AML-193 (cell line): ENCODE measurements at places on chromosomes 2 and 18.
A peak's percentile ranks its signal among the peaks of the same experiment; 100 is the strongest.

DNA sequence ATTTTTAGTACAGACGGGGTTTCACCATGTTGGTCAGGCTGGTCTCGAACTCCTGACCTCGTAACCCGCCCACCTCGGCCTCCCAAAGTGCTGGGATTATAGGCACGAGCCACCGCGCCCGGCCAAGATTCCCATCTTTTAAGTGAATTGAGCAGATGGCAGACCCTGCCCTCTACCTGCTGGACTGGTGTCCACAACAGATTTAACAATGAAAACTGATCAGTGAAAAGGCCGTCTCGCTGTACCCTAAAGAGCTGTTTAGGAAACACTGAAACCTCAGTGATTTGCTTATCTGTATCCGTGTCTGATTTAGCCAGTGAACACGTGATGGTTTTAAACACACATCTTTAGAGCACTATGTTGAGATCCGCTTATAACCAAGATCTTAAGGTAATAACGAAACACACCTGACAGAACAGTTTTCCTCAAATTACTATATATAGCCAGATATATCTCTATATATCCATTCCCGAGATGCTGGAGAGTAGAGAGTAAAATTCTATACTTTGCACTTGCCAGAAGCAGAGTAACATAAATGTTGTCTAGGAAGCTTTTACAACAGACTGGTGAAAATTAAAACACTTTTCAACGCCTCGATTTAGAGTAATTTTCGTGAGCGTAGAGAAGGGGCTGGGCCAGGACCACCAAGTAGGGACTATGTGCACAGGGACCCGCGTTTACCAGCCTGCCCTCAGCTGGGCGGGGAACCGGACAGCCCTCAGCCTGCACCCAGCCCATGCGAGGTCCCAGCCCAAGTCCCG is 594 bp downstream of the FAM161A start:
- DNase-seq = peak; percentile 36

- peak; percentile 32 for DNase-seq
These were observed 38.1 kb downstream of the AFTPH start for GRCh38 chr2:64562148-64562784.

- DNase-seq = no peak
These were observed 32.6 kb downstream of the ABCA12 start for GRCh38 chr2:215105607-215106354.

GRCh38 chr2:180871649-180872048 is 108.8 kb upstream of the UBE2E3 start:
- no peak for DNase-seq

DNA sequence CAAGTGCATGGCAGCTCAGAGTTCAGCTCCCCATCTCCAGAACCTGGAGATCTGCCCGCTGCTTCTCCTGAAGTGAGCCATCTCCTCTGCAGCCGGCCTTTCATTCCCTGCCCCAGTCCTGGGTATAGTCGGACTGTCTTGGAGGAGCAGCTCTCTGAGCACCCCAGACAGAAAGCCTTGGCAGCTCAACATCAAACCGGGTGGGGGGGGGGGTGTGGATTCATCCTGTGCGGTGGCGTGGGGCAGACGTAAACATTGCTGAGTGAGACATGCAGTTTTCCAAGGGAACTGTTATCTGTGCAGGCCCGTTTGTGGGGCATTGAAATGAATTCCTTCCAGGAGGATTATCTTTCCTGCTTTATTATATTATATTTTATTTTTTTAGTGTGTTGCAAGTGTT is 125.9 kb upstream of the MYCN start:
- no peak for DNase-seq

DNA sequence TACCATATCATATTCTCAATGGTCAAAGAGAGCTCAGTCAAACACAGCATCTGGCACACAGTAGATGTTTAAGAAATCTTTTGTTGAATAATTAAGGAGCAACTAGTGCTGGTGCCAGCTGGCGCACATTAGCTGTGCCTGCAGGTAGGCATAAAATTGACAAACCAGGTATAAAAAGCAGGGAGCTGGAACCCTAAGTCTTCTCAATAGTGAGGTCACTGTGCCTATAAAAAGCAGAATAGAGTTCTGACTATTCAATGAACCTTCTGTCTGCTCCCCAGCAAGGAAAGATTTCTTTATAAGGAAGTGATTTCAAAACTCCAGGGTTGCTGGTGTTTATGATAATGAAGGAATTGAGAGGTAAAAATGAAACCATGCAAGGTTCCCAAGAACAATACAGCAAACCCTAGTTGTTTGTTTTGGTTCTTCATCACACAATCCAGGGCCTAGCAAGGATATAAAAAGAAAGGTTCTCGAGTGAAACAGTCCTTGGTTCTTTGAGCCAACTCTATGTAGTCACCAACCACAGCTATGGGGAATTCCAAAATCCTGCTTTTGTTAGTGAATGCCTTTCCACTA is 76.1 kb downstream of the THADA start:
- peak; percentile 54 for DNase-seq

DNA sequence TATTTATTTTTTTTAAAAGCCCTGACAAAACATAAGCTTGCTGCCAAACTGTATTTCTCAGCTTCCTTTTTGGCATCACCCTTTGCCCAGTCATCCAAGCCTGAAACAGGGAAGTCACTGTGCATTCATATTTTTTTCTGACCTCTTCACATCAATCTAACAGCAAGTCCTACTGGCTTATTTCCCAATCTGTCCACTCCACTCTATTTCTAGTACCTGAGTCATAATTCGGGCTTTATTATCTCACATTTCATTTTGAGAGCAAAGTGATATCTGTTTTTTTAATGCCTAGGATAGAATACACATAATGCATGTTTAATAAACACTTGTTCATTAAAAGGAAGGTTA is 5.1 kb downstream of the HNMT start:
- peak; percentile 45 for DNase-seq

- DNase-seq = peak; percentile 75
These were observed 15.9 kb downstream of the KIDINS220 start for GRCh38 chr2:8821276-8822217.

DNA sequence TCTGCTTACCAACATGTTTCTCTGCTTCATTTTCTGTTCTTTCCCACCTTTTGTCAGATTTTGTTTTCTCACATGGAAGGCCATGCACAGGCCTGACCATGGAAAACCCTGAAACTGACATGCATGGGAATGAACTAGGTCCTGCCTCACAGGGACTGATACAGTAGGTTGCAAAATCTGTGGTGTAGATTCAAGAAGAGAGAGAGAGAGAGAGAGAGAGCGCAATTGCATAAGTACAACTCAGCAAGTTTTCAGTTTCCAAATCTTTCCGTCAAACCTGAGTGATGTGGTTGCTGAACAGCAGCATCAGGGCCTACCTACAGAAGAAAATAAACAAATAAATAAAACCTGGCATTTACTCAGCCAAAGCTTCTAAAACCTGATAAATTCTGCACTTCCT is 87.5 kb upstream of the RNF152 start:
- peak; percentile 7 for DNase-seq

GRCh38 chr18:57002627-57003026 is 144.3 kb upstream of the BOD1L2 start:
- no peak for DNase-seq

- no peak for DNase-seq
These were observed 89.5 kb upstream of the LMAN1 start for GRCh38 chr18:59448546-59448945.

DNA sequence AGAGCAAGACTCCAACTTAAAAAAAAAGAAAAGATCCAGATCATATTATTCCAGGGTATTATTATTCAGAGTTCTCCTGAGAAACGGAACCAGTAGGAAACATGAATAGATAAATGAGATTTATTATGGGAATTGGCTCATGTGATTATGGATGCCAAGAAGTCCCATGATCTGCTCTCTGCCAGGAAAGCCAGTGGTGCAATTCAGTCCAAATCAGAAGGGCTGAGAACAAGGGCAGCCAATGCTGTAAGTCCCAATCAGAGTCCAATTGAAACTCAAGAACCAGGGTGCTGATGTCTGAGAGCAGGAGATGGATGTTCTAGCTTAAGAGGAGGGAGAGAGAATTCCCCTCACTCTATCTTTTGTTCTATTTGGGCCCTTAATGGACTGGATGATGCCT is 7.8 kb downstream of the SCYGR2 start:
- DNase-seq = no peak

DNA sequence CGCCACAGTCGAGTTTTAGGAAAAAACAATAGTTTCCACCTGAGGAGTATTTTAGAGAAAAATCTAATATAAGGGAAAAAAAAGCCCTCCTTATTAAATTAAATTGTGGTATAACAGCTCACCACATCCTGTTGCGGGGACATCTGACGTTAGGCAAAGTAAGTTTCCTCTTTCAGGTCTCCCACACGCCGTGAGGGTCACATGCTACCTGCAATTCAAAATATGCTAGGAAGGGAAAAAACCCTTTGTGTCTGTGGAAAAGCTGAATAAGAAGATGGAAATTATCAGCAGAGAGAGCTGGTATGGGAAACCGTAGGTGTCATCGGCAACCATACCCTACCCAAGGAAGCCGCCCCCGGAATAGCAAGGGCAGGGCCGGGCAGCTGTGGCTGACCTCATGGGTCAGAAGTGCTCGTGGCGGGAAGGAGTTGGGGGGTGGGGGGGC is 128.0 kb downstream of the NFATC1 start:
- DNase-seq = peak; percentile 67

DNA sequence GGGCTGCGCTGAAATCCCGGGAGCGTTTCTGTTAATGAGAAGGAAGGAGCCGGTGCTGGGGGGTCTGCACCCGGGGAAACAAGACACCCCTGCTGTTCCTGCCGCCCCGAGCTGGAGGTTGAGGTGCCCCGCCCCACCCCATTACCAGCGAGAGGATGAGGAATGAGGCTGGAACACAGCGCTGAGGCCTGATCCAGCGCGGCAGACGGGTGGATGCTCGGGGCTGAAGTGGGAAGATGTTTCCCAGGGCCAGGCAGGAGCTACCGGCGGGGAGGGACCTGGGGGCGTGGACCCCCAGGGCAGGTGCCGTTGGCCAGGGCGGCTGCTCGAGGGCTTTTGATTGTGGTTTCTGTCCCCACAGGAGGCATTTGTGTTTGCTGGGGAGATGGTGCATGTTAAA is 134.3 kb upstream of the CTDP1 start:
- DNase-seq = no peak

DNA sequence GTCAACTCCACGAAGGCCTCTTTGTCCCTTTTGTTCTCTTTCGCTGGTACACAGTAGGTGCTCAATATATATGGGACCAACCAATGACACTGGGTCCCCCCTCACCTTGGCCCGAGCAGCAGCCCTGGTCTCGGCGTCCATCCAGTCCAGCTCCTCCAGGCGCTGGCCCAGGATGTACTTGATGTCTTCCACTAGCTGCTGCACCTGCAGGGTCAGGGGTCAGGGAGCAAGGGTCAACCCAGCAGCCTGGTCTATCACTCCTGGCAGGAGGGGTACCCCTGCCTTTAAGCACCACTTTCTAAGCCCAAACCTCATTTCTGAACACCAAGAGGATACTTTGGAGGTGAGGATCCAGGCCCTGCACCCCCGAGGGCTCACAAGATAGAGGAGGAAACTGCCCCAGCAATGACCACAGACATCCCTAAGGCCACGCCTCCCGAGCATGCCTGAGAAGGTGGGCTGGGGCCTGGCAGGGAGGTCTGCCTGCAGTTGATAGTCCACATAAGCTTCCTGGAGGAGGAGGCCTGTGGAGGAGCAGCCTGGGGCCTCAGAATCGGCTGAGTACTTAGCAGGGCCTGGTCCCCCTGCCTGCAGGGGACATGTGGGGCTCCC is 4.2 kb downstream of the ECEL1 start:
- no peak for DNase-seq

- DNase-seq = no peak
These were observed 49.7 kb downstream of the BABAM2 start for GRCh38 chr2:27940090-27940671.

- DNase-seq = no peak
These were observed 431.1 kb upstream of the CDH19 start for GRCh38 chr18:67035026-67035425.

DNA sequence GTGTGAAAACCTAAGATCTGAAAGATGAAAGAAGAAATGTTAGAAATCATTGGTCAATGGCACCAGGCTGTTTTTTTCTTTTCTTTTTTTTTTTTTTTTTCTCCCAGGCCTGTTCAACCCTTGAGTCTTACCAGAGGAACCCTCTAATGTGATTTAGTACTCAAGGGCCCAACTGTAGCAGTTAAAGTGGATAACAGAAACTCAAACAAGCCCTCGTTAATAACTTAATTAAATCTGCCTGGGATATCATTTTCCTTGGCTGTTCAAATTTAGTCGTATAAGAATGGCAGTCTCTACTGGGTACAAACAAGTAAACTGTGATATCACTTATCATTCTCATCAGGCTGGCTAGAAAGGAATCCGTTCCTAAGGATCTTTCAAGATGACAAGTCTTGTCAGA is 16.5 kb downstream of the ARL4C start:
- no peak for DNase-seq

DNA sequence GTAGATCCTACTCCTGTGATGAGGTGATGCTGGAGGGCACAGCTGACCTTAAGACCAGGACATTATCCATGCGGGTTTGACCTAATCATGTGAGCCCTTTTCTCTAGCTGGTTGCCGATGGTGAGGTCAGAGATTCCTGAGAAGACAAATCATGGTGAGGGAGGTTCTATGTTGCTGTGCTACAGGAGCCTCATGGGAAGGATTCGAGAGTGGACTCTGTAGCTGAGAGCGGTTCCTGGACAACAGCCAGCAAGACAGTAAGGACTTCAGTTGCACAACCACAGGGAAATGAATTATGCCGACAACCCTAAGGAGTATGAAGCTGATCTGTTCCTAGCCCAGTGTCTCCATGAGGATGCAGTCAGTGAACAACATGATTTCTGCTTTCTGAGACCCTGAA is 80.4 kb downstream of the EPB41L3 start:
- DNase-seq = no peak

DNA sequence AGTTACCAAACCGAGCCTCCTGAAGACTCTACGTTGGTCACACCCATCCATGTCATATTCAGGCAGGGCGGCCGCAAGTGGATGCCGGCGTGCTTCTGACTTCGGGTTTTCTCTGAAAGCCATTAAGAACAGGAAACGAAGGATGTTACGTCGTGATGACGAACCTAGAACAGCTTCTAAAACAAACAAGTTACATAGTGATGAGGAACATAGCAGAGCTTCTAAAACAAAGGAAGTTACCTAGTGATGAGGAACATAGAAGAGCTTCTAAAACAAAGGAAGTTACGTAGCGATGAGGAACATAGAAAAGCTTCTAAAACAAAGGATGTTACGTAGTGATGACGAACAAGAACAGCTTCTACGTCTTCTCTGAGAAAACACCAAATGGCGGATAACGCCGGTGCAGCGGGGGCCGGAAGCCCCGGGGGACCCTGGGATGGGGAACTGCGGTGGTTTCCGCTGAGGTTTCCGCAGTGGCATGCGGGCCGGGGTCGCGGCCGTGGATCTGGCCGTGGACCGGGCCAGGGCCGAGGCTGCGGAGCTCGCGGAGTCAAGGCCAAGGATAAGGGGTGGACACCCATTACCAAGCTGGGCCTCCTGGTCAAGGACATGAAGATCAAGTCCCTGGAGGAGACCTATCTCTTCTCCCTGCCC is 141.1 kb downstream of the SOCS6 start:
- no peak for DNase-seq

- DNase-seq = no peak
These were observed at the start of gene IHH for GRCh38 chr2:219060821-219061791. Gene IHH (minus strand): TSS chr2:219060921. CDS start chr2:219060467, 454 bp downstream.

GRCh38 chr18:37258131-37258530 is 307.5 kb downstream of the CELF4 start:
- DNase-seq = no peak
